ENCODE measurements at places on chromosomes 6 and 20. TPM values are rescaled to one million over a fixed set of nuclear protein-coding genes. Genes with fewer than 3 reads are reported as not detected.

DNA sequence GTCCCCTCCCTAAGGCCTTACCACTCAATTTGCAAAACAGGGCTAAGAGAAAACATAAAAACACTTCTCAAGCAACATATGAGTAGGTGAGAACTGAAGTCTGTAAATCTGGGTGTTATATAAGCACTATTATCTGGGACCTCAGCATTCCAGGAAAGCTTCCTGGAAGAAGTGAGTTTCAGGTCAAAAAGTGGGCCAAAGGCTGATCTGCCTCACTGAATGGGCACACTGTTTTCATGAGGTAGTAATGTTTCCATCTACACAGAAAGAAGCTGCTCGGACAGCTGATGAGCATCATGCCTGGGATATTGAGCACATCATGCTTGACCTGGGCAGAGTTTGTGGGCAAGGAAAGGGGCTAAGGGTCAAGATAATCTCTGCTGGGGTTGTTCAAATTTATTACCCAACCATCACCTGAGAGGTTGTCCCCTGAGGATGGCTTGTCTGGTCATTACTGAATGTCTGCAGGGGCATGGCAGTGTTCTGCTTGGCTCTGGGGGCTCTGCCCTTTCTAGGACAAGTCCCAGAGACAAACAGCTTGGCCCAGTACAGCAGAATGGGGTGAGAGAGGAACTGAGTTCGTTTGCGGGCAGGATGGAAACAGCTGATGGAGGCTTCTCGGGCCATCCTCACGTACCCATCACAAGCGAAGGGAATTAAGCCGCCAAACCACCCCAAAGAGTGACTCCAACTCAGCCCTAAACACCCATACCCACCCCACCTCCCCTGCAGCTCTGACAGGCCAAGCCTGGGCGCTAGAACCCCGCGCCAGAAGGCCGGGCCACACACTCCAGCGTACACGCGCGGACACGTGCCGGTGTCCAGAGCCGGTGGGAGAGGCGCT, 1.2 kb upstream of the SYNJ2 start:
- no peak for DNase-seq

GRCh38 chr6:139550361-139550760, 175.9 kb upstream of the CITED2 start:
- no peak for DNase-seq

The SAMD5 gene
- not detected for total RNA-seq

The CLPSL1 gene
- total RNA-seq, result not detected

DNA sequence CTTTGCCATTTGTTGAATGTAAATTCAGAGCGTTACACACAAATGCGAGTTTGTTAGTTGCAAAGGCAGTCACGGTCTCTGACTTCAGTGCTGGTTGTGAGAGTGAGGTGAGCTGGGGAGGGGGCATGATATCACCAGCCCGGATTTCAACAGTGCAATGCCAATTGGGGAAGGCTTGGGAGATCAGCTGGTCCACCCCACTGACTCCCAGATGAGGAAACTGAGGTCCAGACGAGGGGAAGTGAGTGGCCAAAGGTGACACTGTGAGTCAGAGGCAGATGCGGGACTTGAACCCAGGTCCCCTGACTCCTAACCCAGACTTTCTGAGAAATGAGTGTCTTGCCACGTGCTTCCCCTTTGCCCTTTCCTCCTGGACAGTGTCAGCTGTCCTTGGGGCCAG, 62.1 kb downstream of the CEBPB start:
- no peak for DNase-seq

The CGA gene
- total RNA-seq, result not detected

The HFE gene
- 3.5 TPM for total RNA-seq

The NKAPL gene
- total RNA-seq, result not detected

DNA sequence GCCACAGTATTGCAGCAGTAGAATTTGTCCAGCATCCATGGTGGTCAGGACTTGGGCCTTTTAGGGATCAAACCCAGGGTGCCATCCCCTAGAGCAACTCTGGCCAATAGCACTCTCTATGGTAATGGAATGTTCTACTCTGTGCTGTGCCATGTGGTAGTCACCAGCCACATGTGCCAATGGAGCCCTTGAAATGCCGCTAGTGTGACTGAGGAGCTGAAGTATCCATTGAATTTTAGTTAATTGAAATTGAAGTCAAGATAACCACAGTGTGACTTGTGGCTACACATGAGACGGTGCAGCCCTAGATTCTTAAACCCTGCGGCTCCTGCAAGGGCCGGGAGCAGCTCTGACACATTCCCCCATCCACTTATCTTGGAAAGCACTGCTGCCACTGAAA, 54.6 kb downstream of the SLC2A10 start:
- no peak for DNase-seq

The RBL1 gene
- total RNA-seq, result 53.9 TPM

DNA sequence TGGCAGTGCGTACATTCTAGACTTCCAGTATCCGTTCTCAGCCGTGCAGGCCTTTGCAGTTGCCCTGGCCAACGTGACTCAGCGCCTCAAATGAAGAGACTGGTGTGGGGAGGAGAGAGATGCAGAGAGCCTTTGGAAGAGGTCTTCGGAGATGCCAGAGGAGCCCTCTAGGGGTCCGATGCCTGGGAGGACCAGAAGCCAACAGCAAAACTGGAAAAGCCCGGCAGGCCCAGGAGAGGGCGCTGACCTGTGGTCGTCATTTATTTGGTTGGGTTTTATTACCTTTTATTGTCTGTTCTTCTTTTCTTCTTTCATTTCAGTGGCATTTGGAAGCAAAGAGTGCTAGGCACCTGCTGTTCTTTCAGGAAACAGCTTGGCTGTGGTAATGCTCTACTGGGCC, 53.3 kb upstream of the TMEM181 start:
- DNase-seq, result no peak

DNA sequence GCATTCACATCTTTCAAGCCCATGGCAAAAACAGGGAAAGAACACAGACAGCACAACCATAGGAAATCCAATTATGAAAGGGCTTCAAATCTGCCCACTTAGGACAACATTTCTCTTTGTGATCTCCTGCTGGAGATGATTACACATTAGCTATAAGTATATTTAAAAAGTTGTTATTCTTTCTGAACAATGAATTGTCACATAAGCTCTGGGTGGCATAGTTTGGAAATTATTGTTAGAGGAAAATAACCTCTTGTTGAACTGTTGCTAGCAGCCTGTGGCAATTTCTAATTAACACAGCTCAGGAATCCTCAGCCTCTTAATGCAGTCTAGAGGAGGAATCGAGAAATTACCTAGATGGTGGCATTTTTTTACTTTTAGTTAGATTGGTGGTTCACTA, 54.9 kb downstream of the BCAS1 start:
- DNase-seq, result no peak

DNA sequence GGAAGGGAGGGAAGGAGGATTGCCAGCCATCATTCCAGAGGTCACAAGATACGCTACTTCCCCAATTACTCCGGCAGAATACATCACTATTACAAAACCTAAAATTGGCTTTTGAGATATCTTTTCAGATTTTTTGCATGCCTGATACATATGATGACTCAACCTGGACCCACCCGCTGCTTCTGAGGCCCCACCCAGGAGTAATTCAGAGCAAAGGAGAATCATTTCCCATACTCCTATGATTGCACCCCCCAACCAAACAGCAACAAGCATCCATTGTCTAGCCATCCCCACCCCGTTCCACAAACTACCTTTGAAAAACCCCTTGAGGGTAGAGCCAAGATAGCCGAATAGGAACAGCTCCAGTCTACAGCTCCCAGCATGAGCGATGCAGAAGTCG, 163.5 kb upstream of the GJE1 start:
- no peak for DNase-seq

DNA sequence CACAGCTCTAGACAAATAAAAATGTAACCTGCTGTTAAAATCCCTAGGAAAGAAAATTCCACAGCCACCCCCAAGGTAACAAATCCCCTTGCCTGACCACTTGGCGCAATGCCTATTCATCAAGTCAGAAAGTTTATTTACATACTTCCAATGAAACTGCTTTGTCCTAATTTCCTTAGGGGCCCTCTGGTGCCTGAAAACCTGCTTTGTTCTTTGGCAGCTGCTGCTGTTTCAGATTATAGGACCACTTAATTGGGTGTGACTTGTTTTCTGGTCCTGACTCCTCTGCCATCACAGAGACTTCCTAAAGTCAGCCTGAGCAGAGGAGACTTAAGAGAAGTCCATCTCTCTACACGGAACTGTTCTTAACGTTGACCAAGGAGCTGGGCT, 323.6 kb downstream of the UBE3D start:
- DNase-seq, result no peak

DNA sequence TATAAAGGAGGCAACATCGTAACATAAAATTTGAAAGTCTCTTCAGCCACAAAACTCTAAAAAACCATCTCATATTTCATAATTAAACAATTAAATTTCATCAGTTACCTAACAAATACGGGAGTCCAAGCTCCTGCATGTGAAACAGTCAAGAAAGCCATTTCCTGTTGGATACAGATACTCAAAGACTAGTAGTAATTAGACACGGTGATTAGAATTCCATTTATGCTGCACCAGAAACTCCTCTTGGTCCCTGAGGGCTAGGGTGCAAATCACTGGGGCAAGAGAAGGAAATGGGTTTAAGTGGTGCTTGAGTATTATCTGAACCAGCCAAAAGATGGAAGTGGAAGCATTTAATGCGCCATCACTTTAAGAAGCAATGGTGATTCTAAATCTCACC, 27.4 kb downstream of the TRAM2 start:
- DNase-seq, result no peak

The EPHA7 gene
- total RNA-seq, result not detected

DNA sequence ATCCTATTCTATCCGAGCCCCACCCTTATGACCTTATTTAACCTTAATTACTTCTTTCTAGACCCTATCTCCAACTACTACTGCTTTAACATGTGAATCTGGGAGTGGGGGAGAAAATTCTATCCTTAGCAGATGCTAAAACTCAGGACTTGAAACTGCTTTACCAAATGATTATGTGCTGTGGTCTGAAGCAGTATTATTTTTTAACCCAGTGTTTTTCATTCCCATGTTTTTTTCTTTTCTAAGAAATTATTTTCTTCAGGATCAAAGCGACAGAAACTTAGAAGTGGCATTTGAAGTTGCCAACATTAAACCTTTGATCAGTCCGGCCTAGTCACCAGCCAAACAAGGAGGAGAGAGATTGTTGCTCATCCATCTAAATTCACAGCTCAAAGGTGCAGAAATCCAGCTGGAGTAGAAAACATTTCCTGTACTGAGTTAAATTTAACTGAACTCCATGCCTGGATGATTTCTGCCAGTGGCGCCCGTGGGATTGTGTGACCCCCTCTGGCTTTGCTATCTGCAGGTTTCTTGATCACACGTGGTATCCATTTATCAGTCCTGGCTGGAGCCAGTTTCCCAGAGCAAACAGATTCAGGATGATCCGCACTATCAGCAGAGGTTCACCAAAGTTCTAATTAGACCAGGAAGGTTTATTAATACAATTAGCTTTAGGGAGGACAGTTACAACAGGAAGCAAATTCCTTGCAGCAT, 300.5 kb downstream of the PLCB1 start:
- no peak for DNase-seq

DNA sequence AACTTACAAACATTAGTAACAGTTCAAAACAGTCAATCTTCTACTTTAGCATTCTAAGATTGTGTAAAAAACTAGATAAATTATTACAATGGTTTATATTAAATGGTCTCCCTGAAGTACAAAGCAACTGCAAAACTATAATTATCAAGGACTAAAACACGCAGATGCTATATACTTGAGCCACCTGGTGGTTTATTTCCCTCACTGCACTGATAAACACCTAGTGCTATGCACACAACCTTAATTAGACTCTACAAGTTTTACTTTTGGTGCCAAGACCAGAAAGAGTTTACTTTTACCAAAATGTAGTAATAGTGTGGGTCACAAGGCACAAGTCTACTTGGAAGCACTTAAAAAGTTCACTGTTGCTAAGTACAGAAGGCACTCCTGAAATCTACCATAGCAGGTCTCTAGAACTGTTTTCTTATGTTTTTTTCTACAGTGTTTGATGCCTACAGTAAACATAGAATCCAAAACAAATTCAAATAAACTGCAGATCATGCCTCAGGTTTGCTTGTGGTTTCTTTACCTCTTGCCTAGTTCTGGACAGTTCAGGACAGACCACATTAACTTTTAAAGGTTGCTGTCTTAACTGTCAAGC, 49.2 kb downstream of the GMDS start:
- peak; percentile 57 for DNase-seq

- no peak for DNase-seq
Measured at GRCh38 chr20:59204165-59204894, 40.7 kb downstream of the ZNF831 start.

DNA sequence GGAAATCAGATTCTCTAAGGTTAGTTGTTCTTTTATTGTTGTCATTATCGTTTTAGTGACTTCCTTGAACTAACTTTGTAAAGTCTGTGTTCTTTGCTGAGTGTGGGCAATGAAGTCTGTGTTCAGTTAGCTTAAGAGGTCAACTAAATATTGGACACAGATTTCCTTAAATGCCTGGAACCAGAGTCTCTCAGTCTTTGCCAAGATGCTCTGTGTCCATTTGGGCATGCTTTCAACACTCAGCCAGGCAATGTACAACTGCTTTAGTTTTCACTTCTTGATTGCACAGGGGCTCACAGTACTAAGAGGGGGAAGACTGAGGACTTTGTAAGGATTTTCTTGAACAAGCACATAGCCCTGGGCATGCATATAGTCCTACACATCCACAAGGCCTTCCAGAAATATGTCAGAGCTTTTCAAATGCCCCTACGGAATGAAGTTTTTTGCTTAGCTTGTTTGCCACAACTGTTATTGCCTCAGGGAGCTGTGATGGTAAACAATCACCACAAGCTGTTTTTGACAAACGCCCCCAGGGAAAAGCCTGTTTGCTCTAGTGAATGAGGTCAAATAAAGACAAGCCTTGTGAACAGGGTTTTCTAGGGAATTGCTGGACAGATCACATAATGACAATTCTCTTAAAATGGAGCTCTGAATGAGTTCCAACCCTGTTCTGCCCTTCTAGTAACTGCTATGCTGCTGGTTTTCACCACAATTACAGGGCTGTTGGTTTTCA, 82.5 kb downstream of the B3GAT2 start:
- no peak for DNase-seq

- DNase-seq, result no peak
Measured at GRCh38 chr6:162854228-162854627, 126.5 kb downstream of the PACRG start.

GRCh38 chr6:114747995-114748625, 405.3 kb upstream of the HS3ST5 start:
- DNase-seq, result peak; percentile 26

DNA sequence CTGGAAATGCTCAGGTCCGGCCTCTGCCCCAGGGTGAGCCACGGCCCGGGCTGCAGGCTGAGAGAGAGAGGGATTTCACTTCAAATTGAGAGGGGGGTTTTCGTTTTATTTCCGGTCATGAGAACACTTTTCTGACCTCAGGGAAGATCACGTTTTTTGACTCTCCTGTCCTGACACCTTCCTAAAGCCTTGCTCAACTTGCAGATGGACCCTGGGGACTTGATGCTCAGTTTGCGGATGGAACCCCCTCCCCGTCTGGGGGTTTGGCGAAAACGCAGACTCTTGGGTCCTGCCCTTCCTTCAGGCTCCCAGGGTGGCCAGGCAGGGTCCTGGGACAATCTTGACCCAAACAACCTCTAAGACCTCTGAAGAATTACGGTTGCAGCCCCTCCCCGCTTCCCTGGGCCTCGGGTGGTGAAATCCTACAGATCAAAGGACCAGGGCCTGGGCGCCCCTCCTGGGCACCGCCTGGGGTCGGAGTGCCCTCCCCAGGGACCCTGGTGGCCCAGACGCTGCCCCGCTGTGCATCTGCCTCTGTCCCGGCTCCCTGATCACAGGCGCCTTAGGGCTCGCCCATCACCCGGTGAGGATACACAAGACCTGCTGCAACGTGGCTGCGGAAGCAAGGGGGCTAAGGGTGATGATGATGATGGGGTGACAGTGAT, 148.2 kb downstream of the ERMARD start:
- DNase-seq, result no peak
